ENCODE measurements at places on chromosomes 5 and 9.

DNA sequence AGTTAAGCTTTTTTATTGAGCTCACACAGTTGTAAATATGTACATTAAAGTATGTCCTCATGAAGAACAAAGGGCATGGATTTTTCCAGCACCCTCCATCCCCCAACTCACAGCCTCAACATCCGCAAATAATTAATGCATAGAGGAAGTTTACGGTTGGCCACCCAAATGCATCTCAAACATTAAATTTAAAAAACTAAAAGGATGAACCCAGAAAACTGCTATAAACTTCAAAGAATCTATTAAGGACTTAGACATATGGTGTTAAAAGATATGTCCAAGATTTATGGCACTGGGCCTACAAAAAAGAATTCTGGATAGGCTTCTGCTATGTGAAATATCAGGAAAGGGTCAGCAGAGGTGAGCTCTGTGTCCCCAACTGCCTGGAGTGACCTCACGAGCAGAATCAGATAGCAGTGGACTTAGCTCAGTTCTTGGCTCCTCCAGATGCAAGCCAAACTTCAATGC, 54.0 kb upstream of the TNC start:
- DNase-seq, result no peak

GRCh38 chr5:53578854-53579253, 18.4 kb downstream of the NDUFS4 start:
- no peak for DNase-seq

DNA sequence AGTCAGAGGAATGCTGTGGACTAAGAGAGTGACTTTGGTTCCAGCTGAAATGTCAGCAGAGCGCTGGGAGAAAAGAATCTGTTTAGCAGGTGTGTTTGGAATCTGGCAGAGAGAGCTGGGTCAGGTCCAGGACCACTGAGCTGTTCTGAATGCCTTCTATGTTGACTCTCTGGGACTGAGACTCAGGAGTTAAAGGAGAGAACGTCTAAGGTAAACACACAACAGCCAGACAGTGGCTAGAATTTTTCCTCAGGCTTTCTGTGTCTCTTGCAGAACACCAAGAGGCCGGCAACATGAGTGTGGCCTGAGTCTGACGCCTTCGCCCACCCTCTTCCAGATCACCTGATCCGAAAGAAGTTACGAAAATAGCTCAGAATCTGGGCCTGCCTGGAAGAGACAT, 107.2 kb upstream of the ZNF462 start:
- DNase-seq, result no peak

DNA sequence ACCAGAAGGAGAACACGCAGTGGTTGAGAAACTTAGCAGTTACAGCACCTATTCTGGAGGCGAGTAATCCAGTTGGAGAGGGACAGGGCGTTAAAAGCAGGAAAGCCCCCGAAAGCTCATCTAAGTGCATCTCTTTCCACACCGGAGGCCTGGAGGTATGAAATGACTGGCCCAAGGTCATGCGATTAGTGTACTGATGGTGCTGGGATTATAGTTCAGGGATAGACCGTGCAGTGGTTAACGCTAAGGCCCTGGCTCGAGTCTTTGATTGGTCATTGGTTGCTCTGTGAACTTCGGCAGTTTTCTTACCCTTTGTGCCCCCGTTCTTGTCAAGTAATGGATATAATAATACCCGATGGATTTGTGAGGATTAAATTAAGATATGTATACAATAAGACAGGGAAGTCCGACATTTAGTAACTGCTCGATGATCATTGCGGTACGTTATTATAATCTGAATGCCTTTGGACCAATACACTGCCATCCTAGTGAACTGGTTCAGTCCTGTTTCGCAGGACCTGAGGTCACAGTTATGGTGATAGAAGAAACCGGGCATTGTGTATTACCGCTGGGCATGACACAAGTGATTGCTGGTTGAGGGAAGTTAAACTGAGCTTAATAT, 960 bp downstream of the CANX start:
- no peak for DNase-seq

DNA sequence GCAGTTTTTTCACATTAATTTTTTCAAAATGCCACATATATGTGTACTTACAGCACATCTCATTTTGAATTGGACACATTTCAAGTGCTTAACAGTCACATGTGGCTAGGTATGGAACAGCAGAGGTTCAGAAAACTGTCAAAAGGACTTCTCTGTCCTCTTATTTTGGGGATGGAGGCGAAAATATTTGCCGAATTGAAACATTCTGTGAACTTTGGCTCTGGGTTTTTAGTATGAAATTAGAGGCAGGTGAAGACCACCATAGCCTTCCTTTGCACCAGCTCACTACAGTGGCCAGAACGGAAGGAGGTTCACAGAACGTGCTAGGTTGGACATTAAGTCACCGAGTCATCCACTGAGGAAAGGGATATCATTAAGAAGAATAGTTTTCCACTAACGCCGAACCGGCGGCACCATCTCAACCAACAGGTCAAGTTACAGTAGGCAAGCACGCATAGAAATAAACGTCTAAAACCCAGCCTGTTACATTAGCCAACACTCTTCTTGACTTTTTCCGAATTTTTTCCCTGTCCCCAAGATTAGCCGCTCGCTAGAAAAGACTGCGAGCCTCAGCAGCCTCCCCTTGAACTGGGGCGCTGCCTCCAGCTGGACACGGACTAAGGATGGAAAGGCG, 1.8 kb upstream of the TLE4 start:
- DNase-seq, result no peak

- no peak for DNase-seq
Measured at GRCh38 chr5:65623482-65623881, 651 bp downstream of the TRIM23 start.

Measured in activated naive CD8-positive, alpha-beta T cell treated with anti-CD3 and anti-CD28 coated beads, Interleukin-2, amount 10 ng/mL, durations not matched to agents 7 days and 5 days (primary cell).